ENCODE measurements at places on chromosomes 7 and 10.

GRCh38 chr10:61837755-61838171, 63.7 kb upstream of the ARID5B start:
- DNase-seq: no peak

GRCh38 chr7:6578114-6579084, 1.1 kb downstream of the ZDHHC4 start:
- no peak for DNase-seq

GRCh38 chr7:25122373-25122772, 2.7 kb downstream of the CYCS start:
- DNase-seq: no peak

- DNase-seq: no peak
Observed at GRCh38 chr10:131808370-131808930, 92.4 kb upstream of the PPP2R2D start.

DNA sequence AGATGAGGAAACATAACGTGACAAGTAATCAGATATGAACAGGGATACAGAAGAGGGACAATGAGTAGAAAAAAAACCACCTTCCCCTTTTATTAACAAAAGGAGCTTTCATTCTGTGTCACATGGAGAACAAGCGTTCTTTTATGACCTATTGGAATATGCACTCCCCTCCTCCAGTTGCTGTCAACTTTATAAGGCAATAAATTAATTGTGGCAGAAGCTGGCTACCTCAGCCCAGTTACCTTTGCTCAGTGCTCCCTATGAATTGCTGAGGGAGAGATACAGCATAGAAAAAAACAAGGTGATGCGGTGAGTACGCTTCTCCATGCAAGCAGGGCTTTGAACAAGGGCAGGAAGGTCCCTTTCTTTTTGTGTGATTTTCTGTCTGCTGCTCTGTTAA, at the start of gene MGAM2:
Gene MGAM2, plus strand, starts transcription at position 220 of the 400 bp plus-strand sequence. CDS start 5,156 bp downstream, outside the sequence.
- no peak for DNase-seq

- no peak for DNase-seq
Observed at GRCh38 chr7:127221731-127222130, 31.0 kb downstream of the GRM8 start.

DNA sequence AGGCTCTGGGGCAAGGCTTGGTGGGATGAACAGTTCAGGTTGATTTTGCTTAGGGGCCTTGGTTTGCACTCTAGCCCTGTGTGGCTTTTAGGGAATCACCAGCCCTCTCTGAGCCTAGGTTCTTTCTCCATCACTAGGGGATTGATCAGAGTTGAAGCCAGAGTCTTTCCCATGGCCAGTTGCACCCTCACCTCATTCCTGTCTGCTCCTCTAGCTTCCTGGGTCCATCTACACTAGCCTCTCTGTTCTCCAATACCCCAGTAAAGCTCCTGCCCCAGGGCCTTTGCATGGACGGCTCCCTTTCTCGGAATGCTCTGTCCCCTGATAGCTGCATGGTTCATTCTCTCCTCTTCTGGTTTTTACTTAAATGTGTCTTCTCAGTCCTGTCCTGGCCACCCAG, 40.4 kb downstream of the SORCS3 start:
- DNase-seq: no peak

- no peak for DNase-seq
Observed at GRCh38 chr10:132711613-132712121, 74.3 kb downstream of the NKX6-2 start.

GRCh38 chr7:94149789-94150545, 145.8 kb upstream of the BET1 start:
- DNase-seq: no peak

Data from NCI-H1105 (cell line).